ENCODE measurements at places on chromosomes 7 and 10. TPM values are rescaled to one million over a fixed set of nuclear protein-coding genes. Genes with fewer than 3 reads are reported as not detected.

Gene ADAM22
- polyA plus RNA-seq = 14.2 TPM

Gene CC2D2B
- polyA plus RNA-seq = 3.3 TPM

Gene GHRHR
- 0.33 TPM for polyA plus RNA-seq

Gene PAPOLB
- polyA plus RNA-seq = 0.18 TPM

Gene SPDYE9
- polyA plus RNA-seq = 1.5 TPM

Gene CREB5
- polyA plus RNA-seq = 14.6 TPM

Gene OPN1SW
- polyA plus RNA-seq = 2.2 TPM

Gene KIAA1217
- polyA plus RNA-seq = 114 TPM

Gene NUDT1
- polyA plus RNA-seq = 23.1 TPM

Gene DKK1
- polyA plus RNA-seq = 66.7 TPM

Gene VSTM2A
- 2.5 TPM for polyA plus RNA-seq

Gene ZSCAN25
- polyA plus RNA-seq = 20.4 TPM

Gene GPR146
- polyA plus RNA-seq = 2.5 TPM

Gene CLDN4
- polyA plus RNA-seq = 56.5 TPM

Gene DENND2A
- polyA plus RNA-seq = 35.5 TPM

Gene COBL
- 24.9 TPM for polyA plus RNA-seq

Gene SPDYE3
- polyA plus RNA-seq = 9.6 TPM

Gene EVX1
- 0.07 TPM for polyA plus RNA-seq

Gene CUBN
- polyA plus RNA-seq = 276 TPM

Gene TRIM50
- 0.32 TPM for polyA plus RNA-seq

Gene FEZF1
- not detected for polyA plus RNA-seq

Gene GRM3
- 0.13 TPM for polyA plus RNA-seq

Gene CHAT
- 0.13 TPM for polyA plus RNA-seq

Gene RPP30
- polyA plus RNA-seq = 63.4 TPM

Gene PPP1R3A
- polyA plus RNA-seq = not detected

Gene NRG3
- polyA plus RNA-seq = 18.0 TPM

Gene SYT15
- polyA plus RNA-seq = 15.0 TPM

Gene CPA1
- polyA plus RNA-seq = 1.9 TPM

Gene ITGB8
- 55.7 TPM for polyA plus RNA-seq

Gene NUP205
- 86.4 TPM for polyA plus RNA-seq

Gene MYPN
- 0.03 TPM for polyA plus RNA-seq

Gene NPSR1
- not detected for polyA plus RNA-seq

Gene ZNF655
- 114 TPM for polyA plus RNA-seq

Gene SLC16A12
- polyA plus RNA-seq = 33.3 TPM

Gene SCIN
- 112 TPM for polyA plus RNA-seq

Gene GBX1
- 0.22 TPM for polyA plus RNA-seq

Gene TMEM270
- 0.27 TPM for polyA plus RNA-seq

Gene KIF11
- 48.9 TPM for polyA plus RNA-seq

Gene CFTR
- polyA plus RNA-seq = 11.3 TPM

Gene HOXA6
- 26.5 TPM for polyA plus RNA-seq

Gene SPAM1
- polyA plus RNA-seq = 0.10 TPM

Gene RBM20
- polyA plus RNA-seq = 5.3 TPM

Gene DGKI
- polyA plus RNA-seq = 1.6 TPM

Gene OLAH
- polyA plus RNA-seq = 0.96 TPM

Gene VIM
- polyA plus RNA-seq = 1,231 TPM

Gene SDK1
- polyA plus RNA-seq = 7.1 TPM

Gene AMZ1
- 0.63 TPM for polyA plus RNA-seq

Gene GARIN1A
- 4.2 TPM for polyA plus RNA-seq

Gene CHCHD3
- polyA plus RNA-seq = 82.6 TPM

Gene PGAM2
- polyA plus RNA-seq = 1.1 TPM

Gene PLCE1
- 43.0 TPM for polyA plus RNA-seq

Gene PLXDC2
- polyA plus RNA-seq = 32.9 TPM

Gene LDB3
- 1.2 TPM for polyA plus RNA-seq
